Stimulated activated CD8-positive, alpha-beta memory T cell treated with anti-CD3 and anti-CD28 coated beads, Interleukin-15, amount 100 ng/mL, for 24 hours (primary cell): ENCODE measurements at places on chromosomes 2 and 18.

- no peak for DNase-seq
Observed at GRCh38 chr2:48722391-48722790, 33.1 kb downstream of the LHCGR start.

DNA sequence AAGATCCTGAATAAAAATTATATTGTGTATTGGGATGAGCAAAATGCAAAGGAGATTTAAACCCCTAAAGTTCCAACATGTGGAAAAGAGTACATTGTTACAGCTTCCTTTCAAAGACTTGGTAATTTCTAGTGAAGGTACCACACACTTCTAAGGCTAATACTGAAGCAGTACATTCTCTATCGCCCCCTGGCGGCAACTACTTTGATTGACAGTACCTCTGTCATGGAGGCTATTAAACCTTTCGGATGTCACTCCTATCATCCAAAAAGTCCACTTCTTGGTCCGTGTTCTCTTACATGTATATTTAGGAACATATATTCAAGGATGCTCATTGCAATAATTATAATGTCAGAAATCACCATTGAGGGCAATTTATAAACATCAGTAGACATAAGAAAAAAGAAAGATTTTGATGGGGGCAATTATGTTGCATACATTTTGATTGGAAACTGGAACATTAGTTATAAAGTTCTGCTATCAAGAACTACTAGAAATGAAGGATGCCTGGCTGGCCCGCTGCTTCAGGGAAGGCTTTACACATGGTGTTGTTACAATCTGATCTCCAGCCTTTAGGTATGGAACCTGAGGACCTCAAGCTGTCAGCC is 601.6 kb downstream of the CPS1 start:
- peak; percentile 37 for DNase-seq

DNA sequence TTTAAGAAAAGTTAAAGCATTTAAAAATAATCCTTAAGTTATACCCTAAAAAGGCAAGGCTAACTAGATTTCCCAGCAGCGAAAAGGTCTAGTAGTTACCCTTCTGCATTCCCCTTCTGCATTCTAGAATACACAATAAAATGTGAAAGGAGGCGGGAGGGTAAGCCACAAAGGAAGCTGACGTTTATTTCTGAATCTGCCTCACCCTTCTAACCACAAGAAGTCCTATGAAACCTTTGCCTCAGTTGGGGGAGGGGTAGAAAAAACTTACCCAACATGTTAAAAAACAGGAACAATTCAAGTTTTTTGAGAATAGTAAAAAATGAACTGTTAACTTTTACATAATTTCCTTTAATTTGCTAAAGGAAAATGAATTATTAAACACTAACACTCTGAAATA is 11.3 kb downstream of the STK17B start:
- DNase-seq = no peak

GRCh38 chr2:8306530-8307351 is 375.1 kb upstream of the ID2 start:
- no peak for DNase-seq

DNA sequence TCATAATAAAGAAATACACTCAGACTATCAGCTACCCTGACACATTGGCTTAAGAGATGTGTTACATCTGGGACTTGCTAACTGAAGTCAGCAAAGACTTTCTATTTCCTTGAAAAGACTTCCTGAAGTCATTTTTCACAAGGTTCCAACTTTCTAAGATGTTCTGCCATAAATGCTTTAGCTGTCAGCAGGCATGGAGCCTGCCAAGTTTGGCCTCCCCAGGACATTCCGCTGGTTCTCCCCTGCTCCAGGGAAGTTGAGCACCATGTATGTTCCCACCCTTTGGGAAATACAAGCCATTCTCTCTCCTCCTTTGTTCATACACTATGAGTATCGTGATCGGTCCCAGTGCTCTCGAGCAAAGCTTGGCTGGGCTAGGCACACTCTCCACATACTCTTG is 202.7 kb upstream of the CCDC68 start:
- no peak for DNase-seq

DNA sequence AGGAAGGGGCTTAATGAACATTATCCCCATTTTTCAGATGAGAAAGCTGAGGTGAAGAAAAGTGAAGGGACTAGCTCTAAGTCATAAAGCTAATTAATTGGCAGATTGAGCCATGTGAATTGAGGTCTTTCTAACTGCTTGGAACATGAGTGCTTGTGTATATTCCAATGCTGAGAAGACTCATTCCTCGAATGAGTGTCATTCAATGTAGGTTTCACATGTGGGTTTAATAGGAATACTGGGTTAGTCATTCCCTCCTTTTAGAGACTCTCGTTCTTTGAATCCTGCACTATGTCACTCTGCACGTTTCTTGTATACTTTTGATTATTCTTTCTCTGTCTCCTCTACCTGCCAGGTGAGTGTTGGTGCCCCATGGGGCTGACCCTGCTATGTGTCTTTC is 218.2 kb downstream of the HRH4 start:
- DNase-seq = no peak

DNA sequence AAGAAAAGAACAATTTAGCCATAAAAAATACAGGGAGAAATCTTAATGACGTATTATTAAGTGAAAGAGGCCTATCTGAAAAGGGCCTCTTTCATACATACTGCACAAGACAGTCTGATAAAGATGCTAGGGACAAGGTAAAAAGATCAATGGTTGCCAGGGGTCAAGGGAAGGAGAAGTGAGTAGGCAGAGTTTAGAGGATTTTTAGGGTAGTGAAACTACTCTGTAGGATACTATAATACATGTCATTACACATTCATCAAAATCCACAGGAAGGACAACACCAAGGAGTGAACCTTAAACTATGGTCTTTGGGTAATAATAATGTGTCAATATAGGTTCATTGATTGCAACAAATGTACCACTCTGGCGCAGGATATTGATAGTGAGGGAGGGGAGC is 289.3 kb downstream of the FSIP2 start:
- DNase-seq = no peak

- DNase-seq = no peak
Observed at GRCh38 chr2:188664416-188664815, 309.8 kb upstream of the COL3A1 start.

GRCh38 chr2:188439986-188440385 is 148.3 kb downstream of the GULP1 start:
- DNase-seq = no peak

- no peak for DNase-seq
Observed at GRCh38 chr18:74725690-74726089, 128.0 kb downstream of the ZNF407 start.

- DNase-seq = no peak
Observed at GRCh38 chr18:48017635-48018034, 87.2 kb upstream of the SMAD2 start.

DNA sequence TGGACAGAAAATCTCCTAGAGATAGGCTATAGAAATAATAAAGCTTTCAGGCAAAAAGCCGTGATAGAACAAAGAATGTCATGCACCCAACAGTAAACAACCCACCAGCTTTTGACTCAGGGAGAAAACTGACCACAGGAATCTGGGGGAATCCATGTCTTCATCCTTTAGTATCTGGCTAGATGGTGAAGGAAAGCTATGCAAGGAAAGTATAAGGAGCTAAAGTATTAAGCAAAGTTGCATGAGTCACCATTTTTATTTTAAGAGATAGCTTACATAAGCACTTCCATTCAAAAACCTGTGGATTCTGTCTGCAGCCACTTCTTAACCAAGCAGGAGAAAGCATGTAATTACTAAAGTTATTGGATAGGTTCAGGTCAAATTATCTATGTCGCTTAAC is 363.8 kb downstream of the LRP1B start:
- DNase-seq = no peak

- no peak for DNase-seq
Observed at GRCh38 chr2:119468154-119468955, 36.7 kb downstream of the TMEM37 start.

DNA sequence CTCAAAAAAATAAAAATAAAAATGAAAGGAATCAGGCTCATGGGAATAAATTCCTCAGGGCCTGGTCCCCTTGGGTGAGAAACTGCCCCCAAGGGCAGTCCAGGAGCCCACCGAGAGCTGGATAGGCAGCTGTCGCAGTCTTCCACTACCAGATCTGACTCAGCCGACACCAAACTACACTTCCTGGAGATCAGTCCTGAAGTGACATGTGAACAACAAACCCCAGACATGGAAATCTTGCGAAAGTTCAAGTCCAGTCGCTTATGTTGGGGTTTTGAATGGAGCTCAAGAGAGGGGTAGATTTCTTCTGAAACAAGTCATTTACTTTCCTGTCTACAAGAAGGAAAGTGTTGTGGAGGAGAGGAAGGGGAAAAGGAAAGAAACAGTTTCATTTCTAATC is 12.9 kb downstream of the ADCY3 start:
- DNase-seq = no peak

- no peak for DNase-seq
Observed at GRCh38 chr18:31302991-31303390, 15.0 kb upstream of the DSG1 start.

GRCh38 chr2:95275601-95276243 is 1.5 kb downstream of the PROM2 start:
- DNase-seq = no peak

DNA sequence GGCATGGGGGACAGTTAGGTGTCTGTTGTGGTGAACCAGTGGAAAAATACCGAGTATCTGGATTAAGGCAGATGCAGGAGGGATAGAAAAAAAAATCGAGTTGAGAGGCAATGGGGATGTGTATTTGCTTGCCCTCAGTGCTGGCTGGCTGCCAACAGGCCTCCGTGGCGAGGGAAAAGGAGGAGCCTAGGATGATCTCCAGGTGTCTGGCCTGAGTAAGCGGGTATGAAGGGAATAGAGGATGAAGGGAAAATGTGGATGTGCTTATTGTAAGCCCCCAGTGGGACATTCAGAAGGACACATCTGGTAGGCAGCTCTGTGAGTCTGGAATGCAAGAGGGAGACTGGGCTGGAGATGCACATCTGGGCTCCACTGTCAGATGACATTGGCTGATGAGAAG is 22.8 kb downstream of the KCNS3 start:
- no peak for DNase-seq

DNA sequence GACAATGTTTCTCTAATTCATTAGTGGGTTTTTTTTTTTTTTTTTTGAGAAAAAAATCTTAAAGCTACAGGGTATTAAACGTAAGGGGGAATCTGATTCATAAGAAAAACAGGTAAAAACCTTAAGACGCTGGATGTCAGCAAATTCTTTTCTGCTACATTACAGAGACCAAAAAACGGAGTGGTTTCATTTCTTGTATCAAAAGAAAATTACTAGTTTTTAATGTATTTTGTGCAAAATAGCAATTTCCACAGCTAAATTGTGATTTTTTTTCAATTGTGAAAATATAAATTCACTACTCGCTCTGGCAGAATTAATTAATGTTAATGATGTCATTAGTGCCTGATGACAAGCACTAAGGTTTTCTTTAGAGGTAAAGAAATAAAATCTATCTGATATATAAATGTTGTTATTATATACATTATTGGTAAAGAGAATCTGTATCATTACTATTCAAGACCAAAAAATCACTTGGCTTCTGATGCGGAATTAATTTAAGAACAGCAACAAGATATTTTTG is 9.9 kb downstream of the OTX1 start:
- DNase-seq = no peak

GRCh38 chr2:98583816-98584618 is 24.3 kb downstream of the COA5 start:
- no peak for DNase-seq

DNA sequence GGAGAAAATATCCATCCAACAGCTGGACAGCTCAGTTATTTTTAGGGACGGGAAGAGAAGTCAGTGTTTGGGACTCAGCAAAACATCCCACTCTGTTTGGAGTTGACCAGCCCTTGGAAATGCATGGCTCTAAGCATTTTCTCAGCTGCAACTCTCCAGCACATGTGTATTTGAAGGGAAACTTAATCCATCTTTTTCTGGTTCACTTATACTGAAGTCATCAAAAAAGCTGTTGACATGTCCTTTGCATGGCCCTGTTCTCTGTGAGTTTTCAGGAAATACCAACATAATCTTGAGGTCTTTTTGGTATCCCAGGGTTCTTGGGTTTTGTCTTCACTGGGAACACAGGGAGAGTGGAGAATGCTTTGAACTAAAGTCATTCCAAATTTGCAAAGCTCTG is 91.9 kb upstream of the CELF4 start:
- DNase-seq = no peak

DNA sequence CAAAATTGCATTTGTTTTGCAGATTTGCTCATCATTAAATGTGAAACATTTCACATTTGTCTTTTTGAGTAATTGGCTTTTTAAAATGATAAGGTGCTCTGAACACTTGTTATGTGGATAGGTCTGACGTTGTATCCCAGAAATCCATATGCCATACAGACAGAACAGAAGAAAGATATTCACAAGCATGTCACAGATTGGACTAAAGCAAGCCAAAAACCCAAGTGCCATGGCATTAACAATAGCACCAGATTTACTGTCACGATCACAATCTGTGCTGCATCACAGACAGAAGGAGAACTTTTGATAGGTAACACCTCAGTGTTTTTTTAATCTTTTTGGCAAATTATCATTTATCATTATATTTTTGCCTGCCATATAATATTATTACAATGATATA is 272.6 kb downstream of the ARHGAP15 start:
- no peak for DNase-seq
